ENCODE measurements at places on chromosomes 2 and 18.

GRCh38 chr2:191432121-191432520, 186.9 kb downstream of the MYO1B start:
- peak; percentile 4 for DNase-seq

GRCh38 chr2:134296301-134296700, 42.4 kb downstream of the MGAT5 start:
- DNase-seq = no peak

DNA sequence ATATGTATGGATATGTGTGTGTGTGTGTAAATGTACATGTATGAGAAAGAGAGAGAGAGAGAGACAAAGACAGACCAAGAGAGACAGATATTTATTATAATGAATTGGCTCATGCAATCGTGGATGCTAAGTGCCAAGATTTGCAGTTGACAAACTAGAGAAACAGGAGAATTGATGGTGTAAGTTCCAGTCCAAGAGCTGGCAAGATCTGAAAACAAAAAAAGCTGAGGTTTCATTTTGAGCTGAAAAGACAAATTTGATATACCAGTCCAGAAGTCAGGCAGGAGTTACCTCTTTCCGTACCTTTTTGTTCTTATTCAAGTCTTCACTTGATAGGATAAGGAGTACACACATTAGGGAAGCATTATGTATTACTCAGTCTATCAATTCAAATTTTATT, 157.8 kb downstream of the COPS8 start:
- no peak for DNase-seq

GRCh38 chr2:242030858-242031257, 161.3 kb downstream of the RTP5 start:
- DNase-seq = no peak

DNA sequence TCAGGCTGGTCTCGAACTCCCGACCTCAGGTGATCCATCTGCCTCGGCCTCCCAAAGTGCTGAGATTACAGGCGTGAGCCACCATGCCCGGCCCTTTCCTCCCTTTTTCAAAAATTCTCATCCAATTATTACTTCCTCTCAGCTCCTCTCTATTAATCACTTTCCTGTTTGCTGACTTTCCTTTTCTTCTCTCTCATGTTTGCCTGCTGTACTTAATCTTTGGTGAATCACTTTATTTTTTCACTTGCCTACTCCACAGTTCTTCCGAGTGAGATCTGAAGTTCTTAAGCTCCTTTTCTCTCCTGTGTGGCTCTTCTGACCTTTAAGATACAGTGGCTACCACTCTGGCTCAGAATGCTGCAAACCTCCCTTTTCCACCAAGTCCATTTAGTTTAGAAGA, 126.3 kb upstream of the SERTAD2 start:
- DNase-seq = no peak

GRCh38 chr2:108942888-108943287, 46.1 kb downstream of the EDAR start:
- no peak for DNase-seq
